ENCODE measurements at places on chromosomes 4 and X. TPM values are rescaled to one million over a fixed set of nuclear protein-coding genes. Genes with fewer than 3 reads are reported as not detected.

The OTUD6A gene
- not detected for total RNA-seq

The GSX2 gene
- total RNA-seq = not detected

The DEFB131A gene
- not detected for total RNA-seq

The ITGB1BP2 gene
- not detected for total RNA-seq

The FGF5 gene
- total RNA-seq = 0.15 TPM

The FGB gene
- not detected for total RNA-seq

The MAGEB2 gene
- not detected for total RNA-seq

The AR gene
- total RNA-seq = 53.6 TPM

The USP17L25 gene
- not detected for total RNA-seq

The SLITRK4 gene
- total RNA-seq = not detected

The BRS3 gene
- 0.28 TPM for total RNA-seq

The FAM13A gene
- 80.3 TPM for total RNA-seq

The HTRA3 gene
- 65.3 TPM for total RNA-seq

Measured in uterus (tissue), 4 donors.